ENCODE measurements at places on chromosomes 2 and 18.

DNA sequence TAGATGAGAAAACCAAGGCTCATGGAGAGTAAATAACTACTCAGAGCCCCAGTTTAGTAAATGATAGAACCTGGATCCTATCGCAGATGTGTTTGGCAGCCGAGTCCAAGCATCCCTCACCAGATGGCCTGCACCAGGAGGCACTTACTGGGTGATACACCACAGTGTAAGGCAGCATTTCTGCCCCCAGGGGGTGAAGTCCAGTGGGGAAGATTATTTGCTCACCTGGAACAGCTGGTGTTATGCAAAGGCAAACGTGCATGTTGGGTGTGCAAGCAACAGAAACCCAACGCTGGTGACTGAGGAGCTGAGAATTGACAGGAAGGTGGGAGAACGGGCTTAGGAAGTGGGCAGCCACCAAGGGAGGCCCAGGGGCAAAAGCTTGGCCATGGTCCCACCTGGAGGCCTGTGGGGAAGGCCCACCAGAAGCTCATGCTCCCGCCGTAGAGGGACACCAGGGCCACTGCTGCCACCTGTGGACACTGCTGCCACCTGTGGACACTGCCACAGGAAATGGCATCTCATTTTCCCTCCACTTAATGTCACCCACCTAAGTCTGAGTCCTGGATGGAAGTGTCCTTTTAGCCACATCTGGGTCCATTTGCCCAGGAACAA, 100.6 kb downstream of the TFCP2L1 start:
- DNase-seq = no peak

GRCh38 chr2:229346816-229347540, 75.9 kb upstream of the PID1 start:
- no peak for DNase-seq

- DNase-seq = no peak
Observed at GRCh38 chr18:36468161-36468560, 170.6 kb downstream of the FHOD3 start.

- no peak for DNase-seq
Observed at GRCh38 chr2:10305715-10306114, 3.0 kb downstream of the HPCAL1 start.

DNA sequence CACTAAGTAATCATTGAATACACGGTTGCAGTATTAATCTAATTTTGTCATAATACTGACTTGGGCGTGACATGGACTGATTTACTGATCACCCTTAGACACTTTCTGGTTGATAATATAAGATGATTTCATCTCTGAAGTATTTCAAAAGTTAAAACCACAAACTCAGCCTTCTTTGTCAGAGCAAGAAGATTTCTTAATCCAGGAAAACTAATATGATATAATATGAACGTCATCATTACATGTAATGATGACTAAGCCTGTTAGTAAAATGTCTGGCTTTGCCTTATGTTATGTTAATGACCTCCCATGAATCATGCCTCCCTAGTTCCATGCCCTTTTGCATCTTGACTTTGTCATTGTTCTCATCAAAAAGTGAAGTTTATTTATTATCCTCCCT, 1325.0 kb upstream of the CDH2 start:
- DNase-seq = no peak
